ELR (cell line): ENCODE measurements at places on chromosomes 13 and 19.

GRCh38 chr19:18344582-18344950, 4.2 kb downstream of the PGPEP1 start:
- DNase-seq: no peak

GRCh38 chr19:12043752-12044422, 8.4 kb upstream of the ZNF433 start:
- DNase-seq: no peak

- no peak for DNase-seq
Observed at GRCh38 chr13:110651726-110652230, 36.4 kb downstream of the NAXD start.

- peak; percentile 60 for DNase-seq
Observed at GRCh38 chr13:26679411-26680122, 81.0 kb downstream of the GPR12 start.

- DNase-seq: peak; percentile 28
Observed at GRCh38 chr13:78806457-78806856, 147.5 kb upstream of the OBI1 start.

- peak; percentile 35 for DNase-seq
Observed at GRCh38 chr19:4338441-4339355, at the start of gene STAP2. TSS of gene STAP2 (minus strand) at chr19:4338827. CDS start at chr19:4338753, 74 bp downstream.

DNA sequence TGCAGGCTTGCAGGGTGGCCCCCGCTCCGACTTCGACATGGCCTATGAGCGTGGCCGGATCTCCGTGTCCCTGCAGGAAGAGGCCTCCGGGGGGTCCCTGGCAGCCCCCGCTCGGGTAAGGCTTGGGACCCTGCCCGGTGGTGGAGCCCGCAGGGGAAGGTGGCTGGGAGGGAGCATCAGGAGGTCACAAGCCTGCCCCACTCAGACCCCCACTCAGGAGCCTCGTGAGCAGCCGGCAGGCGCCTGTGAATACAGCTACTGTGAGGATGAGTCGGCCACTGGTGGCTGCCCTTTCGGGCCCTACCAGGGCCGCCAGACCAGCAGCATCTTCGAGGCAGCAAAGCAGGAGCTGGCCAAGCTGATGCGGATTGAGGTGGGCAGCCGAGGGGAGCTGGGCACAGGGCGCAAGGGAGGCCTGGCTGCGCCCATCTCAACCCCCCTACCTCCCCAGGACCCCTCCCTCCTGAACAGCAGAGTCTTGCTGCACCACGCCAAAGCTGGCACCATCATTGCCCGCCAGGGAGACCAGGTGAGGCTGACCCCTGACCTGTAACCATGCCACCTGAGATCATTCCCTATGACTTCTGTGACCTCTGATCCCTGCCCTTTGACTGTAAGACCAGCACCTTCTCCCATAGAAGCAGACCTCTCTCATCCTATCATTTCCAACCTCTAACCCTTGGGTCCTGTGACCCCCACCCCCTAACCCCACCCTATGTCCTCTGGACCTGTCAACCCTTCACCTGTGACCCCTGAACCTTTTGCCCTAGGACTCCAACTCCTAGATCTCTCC, 7.2 kb downstream of the PNPLA6 start:
- no peak for DNase-seq

- DNase-seq: peak; percentile 76
Observed at GRCh38 chr13:111005364-111005763, 90.5 kb upstream of the ANKRD10 start.

DNA sequence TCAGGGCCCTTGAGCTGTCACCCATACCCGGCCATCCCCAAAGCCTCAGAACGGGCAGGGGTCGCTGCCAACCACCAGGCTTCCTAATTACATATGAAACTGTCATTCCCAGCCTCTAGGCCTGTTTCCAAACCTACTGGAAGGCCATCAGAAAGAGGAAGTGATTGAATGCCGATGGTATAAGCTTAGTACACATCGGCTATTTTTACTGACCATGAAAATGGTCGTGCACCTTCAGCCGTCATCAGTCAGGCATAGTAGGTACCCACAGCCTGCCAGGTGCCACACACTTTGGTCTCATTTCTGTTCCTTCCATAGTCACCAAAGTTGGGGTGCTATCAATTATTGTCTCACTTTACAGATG, 10.2 kb downstream of the KRI1 start:
- no peak for DNase-seq
